ENCODE measurements at places on chromosomes 1 and 21.

GRCh38 chr21:29217818-29218291, 80.9 kb upstream of the BACH1 start:
- no peak for DNase-seq

- no peak for DNase-seq
Measured at GRCh38 chr1:77126307-77126706, 92.9 kb downstream of the PIGK start.

GRCh38 chr1:89556726-89557444, 32.3 kb downstream of the LRRC8B start:
- no peak for DNase-seq

GRCh38 chr1:95893921-95894320, 659.9 kb downstream of the RWDD3 start:
- no peak for DNase-seq

DNA sequence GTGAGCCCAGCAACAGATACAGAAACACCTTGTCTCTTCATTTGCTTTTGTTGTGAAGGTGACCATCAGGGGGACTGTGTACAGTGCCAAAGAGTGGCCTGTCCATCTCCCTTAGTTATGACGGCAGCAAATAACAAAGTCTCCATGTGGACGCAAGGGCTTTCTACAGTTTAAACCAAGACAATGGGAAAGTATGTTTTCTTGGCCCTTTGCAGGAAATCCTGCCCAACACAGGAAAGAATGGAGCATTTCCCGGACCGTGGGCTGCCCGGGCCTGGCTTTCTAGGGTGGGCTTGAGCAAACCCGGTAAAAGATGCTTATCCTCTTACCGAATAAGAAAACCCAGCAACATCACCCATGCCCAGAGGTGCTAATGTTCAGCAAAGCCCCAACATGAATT, 87.3 kb downstream of the ZBTB18 start:
- no peak for DNase-seq

DNA sequence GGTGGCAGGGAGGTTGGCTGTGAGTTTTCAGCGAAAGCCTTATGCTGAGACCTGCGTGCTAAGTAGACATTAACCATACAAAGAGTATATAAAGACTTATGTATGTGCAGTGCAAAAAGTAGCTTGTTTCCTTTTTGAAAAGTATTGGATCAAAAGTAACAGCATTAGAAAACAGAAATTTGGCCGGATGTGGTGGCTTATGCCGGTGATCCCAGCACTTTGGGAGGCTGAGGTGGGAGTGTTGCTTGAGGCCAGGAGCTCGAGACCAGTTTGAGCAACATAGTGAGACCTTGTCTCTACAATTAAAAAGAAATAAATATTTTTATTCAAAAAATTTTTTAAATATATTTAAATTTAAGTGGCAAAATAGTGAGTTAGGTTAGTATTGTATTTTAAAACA, 2.2 kb downstream of the RPAP2 start:
- no peak for DNase-seq

GRCh38 chr1:53461323-53462044, 2.3 kb downstream of the DMRTB1 start:
- no peak for DNase-seq

DNA sequence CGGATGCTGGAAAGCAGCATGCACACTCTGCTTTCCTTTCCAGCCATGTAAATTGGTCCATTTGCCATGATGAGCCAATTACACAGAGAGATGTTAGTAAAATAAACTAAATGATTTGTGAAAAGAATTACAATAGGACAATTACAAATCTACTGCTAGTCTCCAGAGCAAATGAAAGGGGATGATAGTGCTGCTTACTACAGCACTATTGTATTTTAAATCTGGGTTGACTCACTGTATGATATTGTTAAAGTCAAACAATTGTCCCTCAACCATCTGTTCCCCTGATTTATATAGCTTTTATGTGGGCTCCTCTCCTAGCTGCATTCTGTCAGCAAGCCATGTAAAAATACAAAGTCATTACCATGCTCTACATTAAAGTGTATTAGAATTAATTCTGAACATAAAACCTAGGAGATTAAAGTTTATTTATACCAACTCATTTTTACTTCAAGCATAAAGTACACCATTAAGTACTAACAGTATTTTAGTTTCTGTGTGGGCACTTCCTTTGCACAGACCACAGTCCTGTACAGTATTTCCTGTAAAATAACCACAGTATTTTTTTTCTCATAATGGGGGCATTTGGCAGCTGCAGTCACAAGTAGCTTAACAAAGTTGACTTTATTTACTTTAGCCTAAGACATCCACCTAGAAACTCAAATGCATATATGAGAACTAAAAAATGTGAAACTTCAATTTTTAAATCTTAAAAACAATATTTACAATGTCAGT, 135.8 kb downstream of the VAV3 start:
- DNase-seq, result no peak

- DNase-seq, result no peak
Measured at GRCh38 chr1:185348985-185349384, 31.9 kb upstream of the IVNS1ABP start.

DNA sequence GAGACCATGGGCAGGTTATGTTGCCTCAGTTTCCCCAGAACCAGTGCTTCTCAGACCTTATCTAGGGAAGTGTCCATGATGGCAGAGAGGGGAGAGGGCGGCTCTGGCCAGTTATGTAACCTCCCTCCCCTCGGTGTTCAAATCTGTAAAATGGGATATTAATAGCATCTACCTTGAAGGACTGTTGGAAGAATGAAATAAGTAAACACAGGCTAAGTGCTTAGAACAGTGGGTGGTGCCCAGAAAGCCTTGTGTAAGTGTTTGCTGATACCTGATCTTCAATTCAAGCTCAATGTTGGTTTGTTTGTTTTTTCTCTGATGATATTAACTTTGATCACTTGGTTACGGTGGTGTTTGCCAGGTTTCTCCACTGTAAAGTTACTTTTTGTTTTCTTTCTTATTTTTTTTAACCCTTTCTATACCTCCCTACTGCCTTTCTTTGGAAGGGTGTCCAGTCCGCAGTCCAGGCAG, 34.9 kb downstream of the EPHA2 start:
- peak; percentile 90 for DNase-seq

DNA sequence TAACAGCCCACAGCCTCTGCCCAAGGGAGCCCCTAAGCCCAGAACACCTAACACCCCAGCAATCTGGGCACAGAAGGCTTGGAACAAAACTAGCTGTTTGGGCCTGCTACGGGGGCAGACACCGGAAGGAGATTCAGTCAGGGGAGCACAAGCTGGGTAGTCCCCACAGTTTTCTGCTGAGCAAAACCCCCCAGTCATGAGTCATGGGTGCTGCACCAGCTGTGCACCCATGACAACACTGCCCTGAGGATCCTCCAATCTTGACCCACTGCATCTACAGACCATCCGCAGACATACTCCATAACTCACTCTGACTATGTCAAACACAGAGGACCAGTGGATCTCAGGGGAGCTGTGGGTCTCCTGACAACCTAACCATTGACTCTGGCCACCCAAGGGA, 105.1 kb downstream of the LRIG2 start:
- DNase-seq, result no peak

DNA sequence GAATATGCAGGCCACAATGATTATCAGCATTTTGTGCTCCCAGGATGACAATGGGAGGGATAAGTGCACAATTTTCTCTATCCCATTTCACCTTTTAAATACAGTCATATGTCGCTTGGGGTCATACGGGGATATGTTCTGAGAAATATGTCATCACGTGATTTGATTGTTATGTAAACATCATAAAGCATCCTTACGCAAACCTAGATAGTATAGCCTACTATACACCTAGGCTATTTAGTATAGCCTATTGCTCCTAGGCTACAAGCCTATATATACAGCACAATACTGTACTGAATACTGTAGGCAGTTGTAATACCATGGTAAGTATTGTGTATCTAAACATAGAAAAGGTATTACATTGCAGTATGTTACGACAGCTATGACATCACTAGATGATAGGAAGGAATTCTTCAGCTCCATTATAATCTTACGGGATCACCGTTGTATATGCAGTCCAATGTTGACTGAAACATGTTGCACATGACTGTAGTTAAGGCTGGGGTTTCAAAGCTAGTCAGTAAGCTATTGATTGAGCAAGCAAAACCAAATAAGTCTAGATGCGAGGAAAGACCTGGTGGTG, 18.9 kb downstream of the RUSC1 start:
- DNase-seq, result no peak

- DNase-seq, result no peak
Measured at GRCh38 chr1:153553830-153554541, 4.9 kb upstream of the S100A3 start.

DNA sequence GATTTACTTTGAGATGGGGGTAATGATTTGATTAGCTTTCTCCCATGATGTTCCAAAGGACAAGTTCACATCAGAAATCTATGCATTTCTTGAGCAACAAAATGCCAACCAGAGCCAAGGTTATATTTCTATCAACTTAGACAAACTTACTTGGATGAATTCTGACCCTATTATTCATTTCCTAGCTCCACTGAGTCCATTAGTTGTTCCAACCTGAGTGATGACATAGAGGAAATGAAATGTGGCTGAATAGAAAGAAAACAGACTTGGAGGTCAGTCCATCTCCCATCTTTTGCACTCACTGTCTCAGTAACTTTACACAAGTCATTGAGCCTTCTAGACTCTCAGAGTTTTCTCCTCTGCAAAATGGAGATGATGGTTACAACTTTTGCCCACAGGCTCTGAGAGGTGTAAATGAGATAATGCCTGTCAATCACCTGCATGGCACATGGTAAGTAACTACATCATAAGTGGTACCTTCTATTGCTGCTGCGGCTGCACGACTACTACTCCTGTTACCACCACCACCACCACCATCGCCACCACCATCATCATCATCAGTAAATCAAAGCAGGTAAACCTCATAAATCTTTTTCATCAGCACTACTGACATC, 98.2 kb downstream of the PTPN14 start:
- DNase-seq, result no peak

- DNase-seq, result no peak
Measured at GRCh38 chr1:110155878-110156522, 5.7 kb downstream of the SLC6A17 start.

DNA sequence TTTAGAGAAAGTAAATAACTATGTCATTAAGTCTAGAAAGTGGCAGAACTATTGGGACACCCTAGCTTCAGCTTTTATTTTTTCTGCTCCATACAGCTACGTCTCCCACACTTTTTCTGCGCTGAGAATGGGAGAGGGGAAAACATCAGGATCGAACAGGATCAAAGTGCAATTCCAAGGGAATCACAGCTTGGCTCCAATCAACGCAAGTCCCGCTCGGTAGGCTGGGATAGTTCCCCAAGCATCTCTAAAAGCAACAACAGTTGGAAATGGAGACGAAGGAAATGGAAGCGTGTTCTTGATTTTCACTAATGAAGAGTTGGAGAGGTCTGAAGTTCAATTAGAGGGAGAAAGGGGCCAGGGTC, 536 bp downstream of the HMGCL start:
- no peak for DNase-seq

GRCh38 chr1:83058327-83058726, 940.6 kb downstream of the TTLL7 start:
- no peak for DNase-seq

- DNase-seq, result peak; percentile 15
Measured at GRCh38 chr1:199667089-199667488, 360.4 kb upstream of the NR5A2 start.

- DNase-seq, result peak; percentile 96
Measured at GRCh38 chr1:41498804-41499203, 14.3 kb upstream of the EDN2 start.

- no peak for DNase-seq
Measured at GRCh38 chr1:10867914-10868598, 71.6 kb upstream of the CASZ1 start.

DNA sequence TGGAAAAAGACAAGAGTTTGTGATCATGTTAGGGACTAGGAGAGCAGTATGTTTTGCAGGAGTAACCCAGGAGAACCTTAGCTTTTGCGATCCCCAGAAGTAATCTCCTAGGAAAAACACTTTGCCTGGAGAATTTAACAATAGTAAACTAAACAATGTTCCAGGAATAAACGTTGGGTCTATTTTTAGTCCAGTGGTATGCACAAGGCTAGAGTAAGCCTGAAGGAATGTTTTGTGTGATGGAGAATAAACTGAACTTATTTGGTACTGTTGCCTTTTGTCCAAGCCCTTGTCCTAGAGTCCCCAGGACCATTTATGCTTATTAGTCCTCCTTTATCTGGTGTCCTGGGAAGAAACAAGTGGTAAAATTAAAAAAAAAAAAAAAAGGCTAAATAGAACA, 28.7 kb upstream of the RGS5 start:
- no peak for DNase-seq

DNA sequence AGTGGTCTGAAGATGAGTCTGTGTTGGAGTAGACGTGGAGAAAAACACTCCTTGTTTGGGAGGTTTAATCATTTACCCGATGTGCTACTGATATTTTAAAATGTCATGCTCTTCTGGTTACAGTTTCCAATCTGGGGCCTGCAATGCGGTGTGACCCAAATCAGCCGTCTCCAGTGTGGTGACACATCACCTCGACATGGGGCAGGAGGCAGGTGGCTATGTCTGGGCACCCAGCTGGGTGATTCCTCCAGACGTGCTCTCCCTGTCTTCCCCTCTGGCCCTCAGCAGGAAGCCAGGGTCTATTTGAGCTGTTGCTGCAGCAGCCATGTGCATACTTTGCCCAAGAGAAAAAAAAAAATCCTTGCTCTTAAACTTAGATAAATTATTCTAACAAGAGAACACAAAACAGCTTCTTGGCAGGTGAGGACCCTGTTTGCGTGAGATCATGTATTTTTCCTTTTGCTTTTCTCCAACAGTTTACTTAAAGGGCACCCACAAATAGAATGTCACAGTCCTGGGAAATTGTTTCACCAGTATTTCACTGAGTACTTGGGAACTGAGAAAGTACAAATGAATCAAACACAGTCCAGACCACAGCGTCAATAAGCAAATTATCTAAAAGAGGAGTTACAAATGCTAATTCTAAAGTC, 38.9 kb upstream of the MAP10 start:
- DNase-seq, result no peak

DNA sequence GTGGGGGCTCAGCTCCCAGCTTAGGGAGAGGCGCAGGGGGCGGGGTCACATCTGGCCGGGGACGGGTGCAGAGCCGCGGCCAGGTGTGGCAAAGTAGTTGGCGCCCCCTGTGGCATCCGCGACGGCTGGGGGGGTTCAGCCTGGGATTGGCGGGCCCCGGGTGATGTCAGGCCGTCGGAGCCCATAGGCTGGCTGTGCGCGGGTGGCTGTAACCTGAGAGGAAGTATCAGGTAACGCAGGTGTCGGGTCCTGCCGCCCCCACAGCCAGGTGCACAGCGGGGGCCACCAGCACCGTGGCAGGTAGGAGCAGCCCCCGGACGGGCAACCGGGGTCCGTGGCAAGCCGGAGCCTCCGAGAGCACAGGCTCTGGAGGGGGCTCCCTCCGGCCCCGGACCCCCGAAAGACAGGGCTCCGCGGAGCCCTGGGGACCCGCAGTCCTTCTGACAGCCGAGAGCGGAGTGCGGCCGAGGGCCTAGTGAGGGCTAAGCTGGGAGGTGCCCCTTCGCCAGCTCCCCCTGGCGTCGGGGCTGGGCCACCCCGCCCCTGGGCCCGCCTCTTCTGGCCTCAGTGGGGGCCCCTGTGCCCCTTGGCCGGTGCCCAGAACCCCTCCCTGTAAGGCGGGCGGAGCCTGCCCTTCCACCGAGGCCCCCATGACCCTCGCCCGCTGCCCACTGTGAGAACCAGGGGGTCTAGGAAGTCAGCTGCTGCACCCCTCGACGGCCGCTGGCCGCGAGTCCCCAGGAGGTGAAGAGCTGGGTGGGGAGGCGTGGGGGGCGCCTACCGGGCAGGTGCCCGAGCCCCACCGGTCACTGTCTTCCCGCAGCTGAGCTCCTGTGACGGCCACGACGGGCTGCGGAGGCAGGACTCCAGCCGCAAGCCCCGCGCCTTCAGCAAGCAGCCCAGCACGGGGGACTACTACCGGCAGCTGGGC, 17.9 kb downstream of the TNFRSF25 start:
- DNase-seq, result peak; percentile 37

Data from NCI-H2029 treated with DMSO at 0.1 percent for 48 hours (cell line).